ENCODE measurements at places on chromosomes 7 and 10.

DNA sequence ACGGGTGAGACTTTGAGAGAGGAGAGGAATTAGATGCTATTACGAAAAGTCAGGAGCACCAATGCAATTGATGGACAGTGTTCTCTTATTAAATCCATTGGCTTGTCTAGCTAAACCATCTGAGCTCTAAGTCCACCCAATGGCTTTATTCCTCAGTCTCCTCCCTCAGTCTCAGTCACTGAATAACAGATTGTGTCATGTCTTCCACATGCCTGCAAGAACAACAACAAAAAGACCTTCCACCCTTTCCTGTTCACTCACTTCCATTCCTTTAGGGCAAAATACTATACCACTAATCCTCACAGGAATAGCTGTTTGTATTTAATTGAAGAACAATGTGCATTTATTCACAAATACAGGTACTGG, 154.8 kb upstream of the LAMB4 start:
- DNase-seq = no peak

GRCh38 chr10:100341953-100342626, 4.9 kb upstream of the SCD start:
- peak; percentile 41 for DNase-seq

- no peak for DNase-seq
Observed at GRCh38 chr10:113788604-113789083, 37.2 kb downstream of the PLEKHS1 start.

GRCh38 chr7:146412781-146413180, 296.2 kb downstream of the CNTNAP2 start:
- no peak for DNase-seq

DNA sequence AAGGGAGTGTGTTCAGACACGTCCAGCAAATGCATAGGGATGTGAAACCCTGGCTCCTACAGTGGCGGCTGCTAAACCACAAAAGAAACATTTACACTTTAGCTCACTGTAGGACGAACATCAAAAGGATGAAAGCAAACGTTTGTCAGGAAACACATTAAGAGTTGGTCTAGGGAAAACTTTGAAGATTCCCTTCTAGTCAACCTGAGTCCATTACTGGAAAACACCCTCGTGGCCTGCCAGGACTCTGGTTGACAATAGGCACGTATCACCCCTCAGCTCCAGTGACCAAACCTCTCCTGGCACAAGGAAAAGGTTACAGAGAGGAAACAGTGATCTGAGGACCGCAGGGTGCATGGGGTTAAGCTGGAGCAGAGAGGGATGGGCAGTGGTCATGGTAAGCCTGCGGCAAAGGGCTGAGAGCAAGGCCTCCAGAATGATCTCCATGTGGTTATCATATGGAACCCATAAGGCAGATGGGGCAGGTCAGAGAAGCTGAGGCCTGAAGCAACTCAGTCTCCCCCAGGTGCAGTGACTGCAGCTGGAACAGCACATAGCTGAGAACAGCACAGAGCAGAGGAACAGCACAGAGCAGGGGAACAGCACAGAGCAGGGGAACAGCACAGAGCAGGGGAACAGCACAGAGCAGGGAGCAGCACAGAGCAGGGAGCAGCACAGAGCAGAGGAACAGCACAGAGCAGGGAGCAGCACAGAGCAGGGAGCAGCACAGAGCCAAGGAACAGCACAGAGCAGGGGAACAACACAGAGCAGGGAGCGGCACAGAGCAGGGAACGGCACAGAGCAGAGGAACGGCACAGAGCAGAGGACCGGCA, 49.9 kb downstream of the CHST15 start:
- no peak for DNase-seq

DNA sequence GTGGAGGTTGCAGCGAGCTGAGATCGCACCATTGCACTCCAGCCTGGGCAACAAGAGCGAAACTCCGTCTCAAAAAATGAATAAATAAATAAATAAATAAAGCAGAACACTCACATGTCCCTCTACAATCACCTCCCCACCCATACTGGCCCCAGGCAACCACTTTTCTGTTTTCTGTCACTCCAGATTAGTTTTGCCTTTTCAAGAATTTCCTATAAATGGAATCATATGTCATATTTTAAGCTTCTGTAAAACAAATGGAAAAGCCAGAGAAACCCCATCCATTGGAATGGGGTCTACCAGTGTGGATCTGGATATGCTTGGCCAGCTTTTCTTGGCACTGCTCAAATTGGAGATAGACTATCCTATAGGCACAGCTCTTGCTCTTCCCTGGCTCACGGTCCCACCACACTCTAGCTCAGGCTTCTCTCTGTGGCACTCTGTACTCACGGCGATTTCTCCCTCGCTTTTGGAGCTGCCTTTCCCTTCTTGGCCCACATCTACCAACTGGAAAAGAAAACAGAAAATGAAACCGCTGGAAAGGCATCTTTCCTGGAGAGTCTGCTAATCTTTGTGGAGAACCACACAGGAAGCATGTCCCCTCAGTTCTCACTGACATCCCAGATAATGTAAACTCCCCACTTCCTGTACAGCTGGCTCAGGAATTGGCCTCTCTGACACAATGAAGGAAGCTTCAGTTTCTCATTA, 210.1 kb downstream of the JCAD start:
- no peak for DNase-seq

DNA sequence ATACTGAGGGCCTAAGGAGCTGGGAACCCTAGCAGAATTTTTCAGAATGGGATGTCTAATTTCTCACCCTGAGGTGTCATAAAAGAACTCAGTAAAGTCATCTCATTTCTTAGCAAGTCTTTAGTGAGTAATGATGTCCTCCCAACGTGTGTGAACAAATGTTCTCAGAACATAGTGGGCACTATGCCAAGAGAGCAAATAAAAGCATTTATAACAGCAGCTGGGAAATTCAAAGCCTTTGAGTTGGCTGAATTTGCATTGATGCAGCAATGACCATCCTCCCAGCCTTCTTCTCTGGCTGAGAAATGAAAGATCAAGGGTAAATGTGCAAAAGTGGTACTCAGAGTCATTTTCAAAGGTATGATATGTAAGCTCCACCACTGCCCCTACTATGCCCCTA, 109.4 kb downstream of the FAM107B start:
- no peak for DNase-seq

GRCh38 chr7:2416063-2416462, 12.7 kb downstream of the CHST12 start:
- DNase-seq = no peak

DNA sequence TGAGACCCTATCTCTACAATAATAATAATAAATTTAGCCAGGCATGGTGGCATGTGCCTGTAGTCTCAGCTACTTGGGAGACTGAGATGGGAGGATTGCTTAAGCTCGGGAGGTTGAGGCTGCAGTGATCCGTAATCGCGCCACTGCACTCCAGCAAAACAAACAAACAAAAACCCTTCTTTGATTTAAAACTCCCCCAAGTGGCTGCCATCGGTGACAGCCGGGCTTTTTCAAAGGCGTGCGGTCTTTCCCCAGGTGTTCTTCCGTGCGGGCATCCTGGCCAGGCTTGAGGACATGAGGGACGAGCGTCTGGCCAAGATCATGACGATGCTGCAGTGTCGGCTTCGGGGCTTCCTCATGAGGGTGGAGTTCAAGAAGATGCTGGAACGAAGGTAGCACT, 1.9 kb upstream of the MYH16 start:
- DNase-seq = no peak

GRCh38 chr7:36180121-36180520, 27.1 kb downstream of the EEPD1 start:
- DNase-seq = no peak

DNA sequence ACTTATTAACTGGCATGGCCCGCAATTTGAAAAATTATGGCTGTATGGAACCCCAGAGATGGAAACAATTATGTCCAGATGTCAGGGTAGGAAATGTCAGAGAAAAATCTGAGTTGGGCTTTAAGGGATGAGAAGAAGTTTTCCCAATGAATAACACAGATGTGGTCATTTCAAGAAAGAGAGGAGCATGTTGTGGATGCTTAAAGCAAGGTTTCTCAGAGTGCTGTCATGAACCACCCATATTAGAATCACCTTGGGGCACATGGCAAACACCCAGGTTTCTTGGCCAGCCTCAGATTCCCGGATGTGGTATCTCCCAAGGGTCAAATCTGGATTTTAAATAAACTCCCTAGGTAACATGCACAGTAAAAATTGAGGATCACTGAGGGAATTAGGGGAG, 43.6 kb downstream of the LAMB4 start:
- DNase-seq = no peak

DNA sequence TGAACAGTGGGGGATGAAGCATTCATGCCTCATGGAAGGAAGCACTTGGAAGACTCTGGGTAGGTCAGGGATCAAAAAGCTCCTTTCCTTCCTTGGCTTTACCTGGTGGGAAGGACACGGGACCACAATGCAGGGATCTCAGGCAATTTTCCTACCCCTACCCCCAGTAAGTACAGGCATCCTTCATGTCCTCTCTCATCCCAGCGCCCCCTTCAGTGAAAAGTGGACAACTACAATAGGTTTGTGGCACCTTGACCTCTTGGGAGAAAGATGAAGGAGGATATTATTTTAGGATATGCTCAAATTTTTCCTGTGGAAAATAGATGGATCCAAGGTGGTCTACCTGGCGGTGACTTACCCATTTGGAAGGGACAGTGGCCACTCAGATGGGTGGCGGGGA, 16.5 kb downstream of the AFAP1L2 start:
- no peak for DNase-seq

GRCh38 chr7:114981323-114981722, 59.4 kb downstream of the MDFIC start:
- DNase-seq = no peak

DNA sequence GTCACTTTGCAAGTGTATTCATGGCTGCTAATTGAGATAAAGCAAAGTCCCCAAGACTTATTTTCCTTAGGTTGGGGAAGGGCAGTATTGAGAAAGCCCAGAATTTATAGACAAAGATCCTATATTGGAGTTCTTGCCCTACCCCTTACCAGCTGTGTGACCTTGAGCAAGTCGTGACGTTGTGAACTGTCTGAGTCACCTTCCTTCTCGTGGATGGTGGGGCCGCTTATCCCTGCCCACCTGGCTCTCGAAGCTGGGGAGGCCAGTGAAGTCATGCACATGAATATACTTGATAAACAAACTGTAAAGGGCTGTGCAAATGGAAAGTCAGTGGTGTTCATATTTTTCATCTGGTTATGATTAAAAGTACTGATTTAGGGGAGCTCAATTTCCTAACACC, 127.4 kb downstream of the TACC2 start:
- DNase-seq = no peak

GRCh38 chr7:157301610-157302120, 35.1 kb upstream of the DNAJB6 start:
- no peak for DNase-seq

DNA sequence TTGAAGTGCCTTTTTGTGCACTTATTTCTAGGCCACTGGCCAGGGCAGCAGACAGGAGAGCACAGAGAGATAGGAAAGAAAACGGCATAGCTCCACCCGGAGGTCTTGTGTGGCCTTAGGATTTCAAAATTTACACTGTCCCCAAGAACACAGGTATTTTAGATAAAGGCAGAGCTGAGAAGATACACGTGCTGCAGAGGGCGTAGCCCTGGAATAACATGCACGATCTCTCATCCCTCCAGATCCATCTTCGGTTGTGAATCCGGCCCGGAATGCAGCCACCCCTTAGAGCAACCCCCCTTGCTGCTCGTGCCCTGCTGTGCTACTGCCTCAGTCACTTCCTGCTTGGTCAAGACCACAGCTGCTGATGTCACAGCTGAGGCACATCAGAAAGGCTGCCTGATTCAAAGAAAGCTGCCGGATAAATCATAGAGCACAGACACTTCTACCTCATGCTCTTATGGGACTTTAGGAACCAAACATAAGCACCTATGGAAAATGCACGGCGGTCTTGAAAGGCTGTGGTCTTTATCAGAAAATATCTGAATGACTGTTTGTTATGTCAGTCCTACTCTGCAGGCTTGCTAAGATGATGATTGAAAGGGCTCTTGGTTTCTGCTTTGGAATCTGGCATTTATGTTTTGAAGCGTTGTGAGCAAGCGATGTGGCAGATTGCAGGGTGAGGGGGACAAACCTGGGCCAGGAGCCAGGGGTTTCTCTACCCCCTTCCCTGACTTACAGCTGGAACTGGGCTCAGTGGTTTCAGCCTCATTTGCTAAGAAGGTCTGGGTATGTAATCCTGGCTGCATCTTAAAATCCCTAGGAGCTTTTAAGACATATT, 152.0 kb downstream of the SVIL start:
- no peak for DNase-seq

DNA sequence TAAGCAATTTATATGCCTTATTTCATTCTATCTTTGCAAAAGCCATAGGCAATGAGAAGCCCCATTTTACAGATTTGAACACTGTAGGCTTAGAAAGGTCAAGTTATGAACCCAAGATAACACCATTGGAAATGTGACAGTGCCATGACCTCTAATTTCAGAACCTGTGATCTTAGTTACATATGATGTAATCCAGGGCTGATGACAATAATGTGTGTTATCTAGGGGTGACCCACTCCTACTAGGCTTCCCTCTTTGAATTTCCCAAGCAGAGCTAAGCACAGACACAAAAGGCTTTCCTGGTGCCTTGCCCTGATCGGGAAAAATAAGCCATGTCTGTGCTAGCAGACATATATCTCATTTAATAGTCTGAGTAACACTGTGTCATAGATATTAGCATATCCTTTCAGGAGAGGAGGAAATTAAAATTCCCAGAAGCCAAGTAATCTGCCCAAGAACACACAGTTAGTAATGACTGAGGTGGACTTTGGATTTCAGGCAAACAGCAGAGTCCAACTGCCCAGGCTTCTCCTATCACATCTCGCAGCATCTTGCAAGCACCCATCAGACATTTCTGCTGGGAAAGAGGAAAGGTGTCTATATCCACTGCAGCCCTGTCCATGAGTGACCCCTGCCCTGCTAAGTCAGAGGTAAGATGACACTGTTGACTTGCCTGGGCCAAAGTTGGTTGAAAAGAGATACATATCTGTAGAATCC, 2.8 kb upstream of the TECTB start:
- no peak for DNase-seq

DNA sequence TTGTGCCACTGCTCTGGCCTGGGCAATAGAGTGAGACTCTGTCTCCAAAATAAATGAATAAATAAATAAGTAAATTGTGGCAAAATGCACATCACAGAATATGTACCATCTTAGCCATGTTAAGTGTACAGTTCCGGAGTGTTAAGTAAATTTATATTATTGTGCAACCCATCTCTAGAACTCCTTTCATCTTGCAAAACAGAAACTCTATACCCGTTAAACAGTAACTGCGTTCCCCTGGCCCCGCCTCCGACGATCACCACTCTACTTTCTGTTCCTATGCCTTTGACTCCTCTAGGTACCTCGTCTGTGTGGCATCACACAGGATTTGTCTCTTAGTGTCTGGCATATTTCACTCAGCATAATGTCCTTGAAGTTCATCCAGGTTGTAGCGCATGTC, 356.4 kb upstream of the FOXK1 start:
- no peak for DNase-seq

DNA sequence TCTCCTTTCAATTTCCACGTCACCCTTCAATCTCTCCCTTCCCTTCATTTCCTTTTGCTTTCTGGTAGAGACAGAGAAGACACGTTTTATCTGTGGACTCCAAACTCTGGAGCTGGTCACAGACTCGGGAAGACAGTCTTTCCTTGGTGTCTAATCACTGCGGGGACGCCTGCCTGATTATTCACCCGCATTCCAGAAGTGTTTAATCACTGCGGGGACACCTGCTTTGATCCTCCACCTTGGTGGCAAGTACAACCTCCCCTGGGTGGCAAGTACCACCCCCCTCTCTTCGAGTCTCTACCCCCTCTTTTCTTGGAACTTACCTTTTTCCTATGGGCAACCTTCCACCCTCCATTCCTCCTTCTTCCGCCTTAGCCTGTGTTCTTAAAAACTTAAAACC, 15.3 kb upstream of the LRRC61 start:
- DNase-seq = no peak

All from hypothalamus (tissue), 51 donors.